Muscle of leg (tissue), 16 donors: ENCODE measurements at places on chromosomes 7 and 10. TPM values are rescaled to one million over a fixed set of nuclear protein-coding genes. Genes with fewer than 3 reads are reported as not detected.
A peak's percentile ranks its signal among the peaks of the same experiment; 100 is the strongest.

GRCh38 chr7:149071641-149072437 lies 18.7 kb downstream of the ZNF786 start:
- no peak overlapping the region for H3K4me3 ChIP-seq
- no peaks in the 10 kb centered on the region for H3K27me3 ChIP-seq
- H3K27ac ChIP-seq: peak overlapping the region; percentile 9
- H3K36me3 ChIP-seq: peaks cover 38% of the 10 kb centered on the region
- DNase-seq: peak; percentile 46

DNA sequence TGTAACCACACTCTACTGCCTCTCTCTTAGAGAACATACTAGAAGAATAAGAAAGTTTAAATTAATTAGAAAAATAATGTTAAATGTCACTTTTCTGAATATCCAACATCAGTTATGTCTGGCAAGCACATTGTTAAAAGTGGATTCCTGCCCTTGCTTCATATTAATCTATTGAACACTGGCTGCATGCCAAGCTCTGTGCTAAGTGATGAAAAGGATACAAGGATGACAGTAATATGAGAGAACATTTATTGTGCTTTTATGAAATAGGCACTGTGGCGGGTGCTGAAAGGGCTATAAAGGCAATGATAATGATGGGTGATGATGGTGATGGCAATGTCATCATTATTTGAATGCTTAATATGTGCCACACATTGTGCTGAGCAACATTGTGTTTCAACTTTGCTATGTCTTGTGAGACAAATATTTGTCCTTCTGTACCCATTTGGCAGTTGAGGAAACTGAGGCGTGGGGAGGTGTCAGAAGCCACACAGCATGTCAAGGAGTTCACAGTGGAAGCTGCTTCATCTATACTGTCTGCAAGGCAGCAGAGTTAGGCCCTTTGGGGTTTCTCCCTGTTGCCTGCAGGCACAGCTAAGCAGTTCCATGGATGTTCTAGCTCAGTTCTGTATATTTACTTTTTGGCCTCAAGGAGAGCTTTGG lies 64.2 kb upstream of the RAPGEF5 start:
- no peak overlapping the region for H3K27ac ChIP-seq
- no peaks in the 10 kb centered on the region for H3K36me3 ChIP-seq
- no peaks in the 10 kb centered on the region for H3K27me3 ChIP-seq
- DNase-seq: no peak

TMEM184A gene
- 0.49 TPM for total RNA-seq

DNA sequence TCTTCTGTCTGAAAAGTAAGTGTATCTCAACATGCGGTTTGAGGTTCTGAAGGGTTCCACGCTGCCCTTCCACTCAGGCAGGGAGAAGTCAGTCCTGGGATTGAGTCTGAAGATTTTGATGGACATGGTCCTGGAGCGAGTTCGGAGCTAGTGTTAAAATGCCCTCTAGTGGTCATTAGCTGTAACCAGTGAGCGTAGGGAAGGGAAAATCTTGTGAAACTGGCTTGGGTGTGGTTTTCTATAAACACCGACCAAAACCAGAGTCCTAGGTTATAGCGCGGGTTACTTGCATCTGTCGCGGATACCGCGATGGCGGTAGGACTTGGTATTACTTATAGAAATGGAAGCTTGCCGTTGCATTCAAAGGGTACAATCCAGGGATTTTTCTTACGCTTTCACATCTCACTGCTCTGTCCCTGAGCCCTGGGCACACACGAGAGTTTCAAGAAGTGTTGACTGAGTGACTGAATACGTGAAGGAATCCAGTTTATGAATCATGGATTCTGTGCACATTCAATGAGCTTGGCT lies 348.2 kb upstream of the C7orf33 start:
- H3K27ac ChIP-seq: no peak overlapping the region
- peak; percentile 78 for DNase-seq
- H3K36me3 ChIP-seq: no peaks in the 10 kb centered on the region
- H3K27me3 ChIP-seq: no peaks in the 10 kb centered on the region
- peak overlapping the region; percentile 23 for H3K4me3 ChIP-seq
- H3K4me1 ChIP-seq: no peaks in the 10 kb centered on the region

GRM3 gene
- total RNA-seq: 0.04 TPM

GRCh38 chr10:76303682-76304316 lies 872.4 kb downstream of the LRMDA start:
- no peak overlapping the region for H3K27ac ChIP-seq
- peaks cover 12% of the 10 kb centered on the region for H3K4me1 ChIP-seq
- H3K4me3 ChIP-seq: no peak overlapping the region
- DNase-seq: peak; percentile 91

GRCh38 chr7:70325509-70326101 lies 727.3 kb downstream of the AUTS2 start:
- no peak overlapping the region for H3K27ac ChIP-seq
- H3K27me3 ChIP-seq: no peaks in the 10 kb centered on the region
- peak; percentile 60 for DNase-seq

DNA sequence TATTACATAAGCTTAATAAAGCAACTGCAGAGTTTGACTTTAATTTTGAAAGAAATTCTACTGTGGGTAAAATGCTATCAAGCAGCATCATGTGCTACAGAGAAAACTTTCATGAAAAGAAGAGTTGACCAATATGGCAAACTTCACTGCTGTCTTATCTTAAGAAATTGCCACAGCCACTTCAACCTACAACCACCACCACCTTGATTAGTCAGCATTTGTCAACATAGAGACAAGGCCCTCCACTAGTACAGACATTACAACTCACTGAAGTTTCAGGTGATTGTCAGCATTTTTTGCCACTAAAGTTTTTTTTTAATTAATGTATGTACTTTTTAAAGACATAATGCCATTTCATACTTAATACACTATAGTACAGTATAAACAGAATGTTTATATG lies 350.3 kb downstream of the HPSE2 start:
- H3K27me3 ChIP-seq: no peaks in the 10 kb centered on the region
- no peaks in the 10 kb centered on the region for H3K4me1 ChIP-seq
- H3K4me3 ChIP-seq: no peak overlapping the region
- no peak for DNase-seq
- H3K27ac ChIP-seq: no peak overlapping the region

GIMAP4 gene
- 23.4 TPM for total RNA-seq
